Bone marrow (tissue), 2 donors: ENCODE measurements at places on chromosomes 2 and 18.

- no peak for DNase-seq
Observed at GRCh38 chr18:54033052-54033451, 191.4 kb downstream of the MBD2 start.

DNA sequence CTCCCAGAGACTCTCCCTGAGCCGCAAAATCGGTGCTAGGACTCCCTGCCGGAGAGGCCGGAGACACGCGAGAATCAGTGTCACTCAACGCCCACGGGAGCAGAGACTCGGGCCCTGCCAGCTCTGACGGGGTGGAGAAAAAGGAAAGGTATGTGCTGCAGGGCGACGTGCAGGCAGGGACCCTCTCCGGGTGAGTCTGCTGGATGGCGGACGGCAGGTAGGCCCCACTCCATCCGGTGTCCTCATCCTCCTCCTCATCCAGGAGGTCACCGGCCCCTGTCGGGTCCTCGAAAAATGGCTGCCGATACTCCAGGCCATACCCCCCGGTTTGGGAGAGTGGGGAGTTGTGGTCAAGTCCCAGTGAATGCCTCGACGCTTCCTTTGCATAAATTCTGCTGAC, 110.7 kb downstream of the PMAIP1 start:
- no peak for DNase-seq

GRCh38 chr2:221973502-221973901, 325.3 kb downstream of the PAX3 start:
- no peak for DNase-seq

DNA sequence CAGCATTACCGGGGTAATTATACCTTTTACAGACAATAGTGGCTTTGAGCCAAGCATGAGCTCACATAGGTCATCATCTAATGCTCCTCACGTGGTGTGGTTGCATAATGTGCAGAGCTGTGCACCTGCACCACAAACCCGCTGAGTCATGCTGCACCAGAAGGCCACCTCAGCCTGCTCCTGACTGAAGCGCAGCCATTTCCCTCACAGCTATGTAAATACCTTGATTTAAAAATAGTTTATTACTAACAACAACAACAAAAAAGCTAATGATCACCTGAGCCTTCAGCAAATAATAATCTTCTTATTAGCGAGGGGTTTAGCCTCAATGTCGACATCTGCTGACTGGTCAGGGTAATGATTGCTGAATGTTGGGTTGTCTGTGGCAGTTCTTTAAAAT, 238.8 kb downstream of the MBD5 start:
- DNase-seq, result no peak

GRCh38 chr2:110101901-110102803, 13.5 kb downstream of the MALL start:
- DNase-seq, result no peak

DNA sequence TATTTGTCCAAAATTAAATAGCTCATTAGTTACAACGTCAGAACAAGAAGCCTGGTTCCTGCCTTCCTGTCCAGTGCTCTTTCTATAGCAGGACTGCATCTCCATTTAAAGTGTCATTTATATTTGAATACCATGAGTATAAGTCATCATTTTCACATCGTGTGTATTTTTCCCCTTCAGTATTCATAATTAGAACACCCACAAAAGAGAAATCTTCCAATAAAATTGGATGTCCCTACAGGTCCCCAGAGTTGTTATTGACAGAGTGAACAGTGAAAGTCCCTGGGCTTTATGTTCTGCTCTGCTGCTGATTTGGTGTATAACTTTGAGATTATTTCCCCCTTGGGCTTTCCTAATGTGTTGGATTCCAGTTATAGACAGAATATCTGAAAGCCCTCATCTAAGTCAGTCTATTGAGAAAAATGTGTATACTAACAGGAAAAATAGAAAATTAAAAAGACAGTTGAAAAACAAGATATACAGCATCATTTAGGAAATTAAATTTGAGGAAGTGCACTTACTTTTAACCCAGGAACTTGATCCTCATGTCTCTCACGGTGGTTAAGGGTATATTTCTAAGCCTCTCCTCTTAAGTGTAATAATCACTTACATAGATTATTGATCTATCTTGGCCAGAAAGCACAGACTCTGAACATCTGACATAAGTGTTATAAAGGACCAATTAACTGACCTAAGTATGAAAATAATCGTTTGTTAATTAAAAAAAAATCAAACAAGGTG, 15.2 kb upstream of the REV1 start:
- DNase-seq, result no peak

DNA sequence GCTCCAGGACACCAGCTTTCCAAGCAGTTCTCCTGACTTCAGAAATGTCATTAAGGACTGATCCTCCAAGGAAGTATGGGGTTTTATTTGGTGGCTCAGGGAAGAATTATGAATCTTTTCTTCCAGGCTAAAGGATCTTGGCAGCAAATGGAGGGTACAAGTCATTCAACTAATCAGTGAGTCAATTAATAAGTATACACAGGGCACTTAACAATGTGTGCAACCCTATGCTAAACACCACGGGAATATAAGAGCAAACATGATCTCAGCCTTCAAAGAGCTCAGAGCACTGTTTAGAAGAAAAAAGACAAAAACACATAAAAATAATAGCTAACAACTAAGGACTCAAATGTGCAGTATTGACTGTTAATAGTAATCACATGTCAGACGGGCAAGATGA, 234.5 kb downstream of the SETBP1 start:
- no peak for DNase-seq

DNA sequence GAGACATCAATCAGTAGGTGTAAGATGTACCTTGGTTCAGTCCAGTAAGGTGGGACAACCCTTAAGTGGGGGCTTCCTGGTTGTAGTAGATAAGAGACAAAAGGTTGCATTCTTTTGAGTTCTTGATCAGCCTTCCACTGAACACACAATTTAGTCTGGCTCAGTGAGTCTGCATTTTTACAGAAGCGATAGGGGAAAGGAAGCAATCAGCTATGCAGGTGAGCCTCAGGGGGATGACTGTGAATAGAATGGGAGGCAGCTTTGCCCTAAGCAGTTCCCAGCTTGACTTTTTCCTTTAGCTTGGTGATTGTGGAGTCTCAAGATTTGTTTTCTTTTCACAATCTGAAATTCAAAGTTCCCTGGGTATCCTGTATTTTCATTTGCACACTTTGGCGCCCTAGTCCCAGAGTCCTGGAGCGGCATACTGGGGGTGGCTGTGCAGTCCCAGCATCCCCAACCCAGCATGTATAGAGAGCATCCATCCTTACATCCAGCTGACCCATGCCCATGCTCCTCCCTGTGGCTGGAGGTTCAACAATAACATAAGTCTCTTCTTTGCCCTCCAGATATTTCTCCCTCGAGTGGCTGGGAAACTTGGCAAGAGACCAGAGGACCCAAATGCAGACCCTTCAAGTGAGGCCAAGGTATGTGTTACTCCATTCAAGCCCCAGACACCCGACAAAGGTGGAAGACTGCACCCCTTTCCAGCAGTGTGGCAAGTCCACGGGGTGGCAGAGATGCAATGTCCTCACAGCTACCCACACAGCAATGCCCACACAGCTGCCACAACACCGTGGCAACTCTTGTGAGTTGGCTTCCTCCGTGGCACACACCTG, 20.1 kb upstream of the PRLH start:
- no peak for DNase-seq

DNA sequence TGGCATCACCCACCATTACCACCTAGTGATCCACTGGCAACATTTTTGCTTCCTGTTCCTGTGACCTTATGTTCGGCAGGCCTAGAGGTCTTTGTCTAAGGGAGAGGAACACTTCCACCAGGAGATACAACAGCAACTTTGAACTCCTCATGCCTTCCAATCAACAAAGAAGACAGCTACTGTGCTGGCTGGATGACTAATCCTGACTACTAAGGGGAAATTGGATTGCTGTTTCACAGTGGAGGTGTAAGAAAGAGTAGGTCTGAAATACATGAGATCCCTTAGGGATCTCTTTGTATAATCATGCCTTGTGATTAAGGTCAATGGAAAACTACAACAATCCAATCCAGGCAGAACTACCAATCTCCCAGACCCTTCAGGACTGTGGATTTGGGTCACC, 45.2 kb downstream of the EIF2AK3 start:
- DNase-seq, result no peak

DNA sequence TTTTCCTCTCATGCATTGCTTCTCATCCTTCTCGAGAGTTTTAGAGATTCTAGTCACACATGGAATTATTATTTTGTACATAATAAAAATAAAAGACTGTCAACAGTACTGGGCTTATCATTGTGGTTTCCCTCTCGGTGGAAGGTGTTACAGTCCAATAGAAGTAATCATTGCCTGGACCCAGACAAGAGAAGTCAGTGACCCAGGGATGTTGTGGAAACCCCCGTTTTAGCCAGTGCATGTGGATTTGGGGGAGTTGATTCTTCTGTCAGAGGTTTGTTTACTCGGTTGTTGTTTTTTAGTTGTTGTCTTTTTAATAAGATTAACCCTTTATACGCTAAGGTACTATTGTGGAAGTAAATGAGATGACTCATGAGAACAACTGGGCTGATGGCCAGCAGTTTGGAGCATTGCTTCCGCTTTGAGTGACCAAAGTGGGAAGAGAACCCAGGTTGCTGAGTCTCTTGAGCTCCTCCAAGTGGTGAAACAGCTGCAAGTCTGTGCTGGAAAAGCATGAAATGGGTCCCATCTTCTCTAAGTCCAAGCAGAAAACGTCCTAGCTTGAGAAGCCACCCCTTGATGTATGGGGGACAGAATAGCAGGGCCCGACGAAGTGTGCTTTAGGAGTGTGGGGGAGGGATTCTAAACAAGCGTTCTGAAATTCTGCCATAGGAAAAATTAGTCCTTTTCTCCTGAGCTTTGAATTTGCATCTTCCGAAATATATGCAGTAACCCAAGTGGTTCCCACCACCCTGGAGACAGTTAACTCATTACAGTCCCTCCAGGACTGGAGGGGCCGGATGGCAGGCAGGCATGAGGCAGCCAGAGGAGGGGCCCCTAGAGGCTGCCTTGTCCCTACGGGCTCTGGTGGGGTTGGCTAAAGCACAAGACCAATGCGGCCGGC, 61.8 kb upstream of the GPR45 start:
- DNase-seq, result no peak

DNA sequence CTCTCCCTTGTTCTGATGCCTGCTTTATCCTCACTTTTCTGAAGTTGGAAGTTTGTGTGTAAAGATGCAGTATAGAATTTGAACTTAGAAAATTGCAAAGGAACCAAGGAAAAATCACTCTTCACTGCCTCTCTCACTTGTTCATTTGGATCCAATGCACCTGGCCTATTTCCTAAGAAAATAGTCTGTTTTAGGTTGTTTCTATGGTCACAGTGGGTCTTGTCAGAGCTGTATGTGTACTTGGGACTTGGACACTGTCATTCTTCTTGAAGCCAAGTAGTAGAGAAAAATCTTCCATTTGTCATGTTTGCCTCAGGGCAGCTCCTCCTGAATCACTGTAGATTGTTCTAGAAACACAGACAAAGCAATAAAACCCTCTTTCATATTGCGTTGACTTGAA, 80.3 kb upstream of the SESTD1 start:
- no peak for DNase-seq

DNA sequence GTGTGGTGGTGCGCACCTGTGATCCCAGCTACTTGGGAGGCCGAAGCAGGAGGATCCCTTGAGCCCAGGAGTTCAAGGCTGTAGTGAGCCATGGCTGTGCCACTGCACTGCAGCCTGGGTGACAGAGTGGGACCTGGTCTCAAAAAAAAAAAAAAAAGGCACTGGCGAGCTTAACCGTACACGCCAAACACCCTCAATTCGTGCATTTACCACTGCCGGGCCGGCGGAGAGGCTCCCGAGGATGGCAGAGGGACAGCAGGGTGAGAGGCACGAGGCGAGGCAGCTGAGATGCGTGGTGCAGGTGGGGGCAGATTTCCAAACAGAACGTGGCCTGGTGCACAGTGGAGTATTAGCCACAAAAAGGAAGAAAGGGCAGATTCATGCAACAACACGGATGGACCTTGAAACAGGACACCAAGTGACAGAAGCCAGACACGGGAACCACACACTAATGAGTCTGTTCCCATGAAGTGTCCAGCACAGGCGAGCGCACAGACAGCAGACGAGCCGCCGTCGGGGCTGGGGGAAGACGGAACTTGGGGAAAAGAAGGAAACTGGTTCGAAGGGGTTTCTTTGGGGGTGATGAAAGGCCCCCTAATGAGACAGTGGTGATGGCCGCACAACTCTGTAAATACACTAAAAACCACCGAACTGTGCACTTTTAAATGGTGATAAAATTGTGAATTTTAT, 27.4 kb downstream of the SLC66A2 start:
- no peak for DNase-seq

GRCh38 chr2:138621139-138621538, 119.6 kb downstream of the SPOPL start:
- DNase-seq, result no peak

- no peak for DNase-seq
Observed at GRCh38 chr18:59996370-59996966, 96.7 kb downstream of the PMAIP1 start.

- no peak for DNase-seq
Observed at GRCh38 chr2:179201869-179202268, 62.8 kb downstream of the SESTD1 start.

- no peak for DNase-seq
Observed at GRCh38 chr18:79933765-79934164, 17.7 kb downstream of the SLC66A2 start.

- no peak for DNase-seq
Observed at GRCh38 chr18:36415171-36415570, 117.7 kb downstream of the FHOD3 start.

DNA sequence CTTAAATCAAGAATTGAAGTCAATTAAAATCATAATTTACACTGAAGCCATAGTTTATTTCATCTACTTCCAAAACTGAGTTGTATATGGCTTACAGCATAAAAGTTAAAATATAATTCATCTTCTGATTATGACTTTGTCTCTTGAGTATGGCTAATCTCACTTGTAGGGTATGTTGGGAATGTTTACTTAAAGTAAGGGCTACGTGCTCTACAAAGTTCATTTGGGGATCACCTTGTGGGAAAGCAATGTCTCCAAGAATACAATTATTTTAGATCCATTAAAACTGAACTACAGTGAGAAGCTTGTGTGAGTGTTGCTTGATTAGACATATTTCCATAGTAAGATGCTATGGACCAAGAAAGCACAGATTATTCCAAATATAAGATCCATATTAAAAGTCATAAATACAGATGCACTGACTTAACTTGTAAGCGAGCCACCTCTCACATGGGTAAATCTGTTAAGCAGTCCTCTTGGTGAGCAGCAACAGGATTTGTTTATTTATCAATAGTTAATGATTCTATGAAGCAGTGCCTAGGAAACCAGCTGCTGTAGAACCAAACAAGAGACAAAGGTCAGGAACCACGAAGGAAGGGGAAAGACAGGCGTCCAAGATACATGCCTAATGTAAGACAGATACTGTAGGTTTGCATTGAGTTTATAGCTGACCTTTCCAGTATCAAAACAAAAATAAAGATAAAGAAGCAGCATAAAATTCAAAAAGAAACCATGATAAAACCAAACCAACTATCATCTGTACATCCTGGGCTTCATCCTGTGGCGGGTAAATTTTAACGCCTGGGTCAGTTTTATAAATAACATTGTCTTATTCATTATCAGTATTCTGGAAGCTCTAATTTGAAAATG, 24.8 kb downstream of the DSG4 start:
- no peak for DNase-seq

- DNase-seq, result no peak
Observed at GRCh38 chr2:120362926-120363325, 17.0 kb downstream of the INHBB start.
